Activated naive CD4-positive, alpha-beta T cell treated with Interleukin-2 at 50 U/mL for 16 hours (primary cell): ENCODE measurements at places on chromosomes 16 and 17.

DNA sequence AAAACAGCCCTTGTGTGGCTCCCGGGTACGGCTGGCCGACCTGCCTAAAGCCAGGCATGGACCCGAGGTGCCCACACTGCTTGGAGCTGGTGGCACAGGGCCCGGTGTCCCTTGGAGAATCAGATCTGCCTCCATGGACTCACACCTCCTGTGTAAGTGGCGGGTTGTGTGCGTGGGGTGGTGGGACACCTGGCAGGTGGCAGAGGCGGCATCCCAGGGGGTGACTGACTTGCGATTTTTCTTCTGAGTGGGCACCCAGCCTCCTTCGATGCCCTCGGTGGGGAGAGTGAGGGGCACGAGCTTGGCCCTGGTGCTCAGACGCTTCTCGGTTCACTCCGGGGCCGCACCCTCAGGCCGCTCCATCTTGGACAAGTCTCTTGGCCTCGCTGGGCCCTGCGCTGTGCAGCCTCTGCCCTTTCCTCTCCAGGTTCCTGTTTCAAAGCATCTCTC lies 35.8 kb downstream of the METRNL start:
- DNase-seq = no peak

DNA sequence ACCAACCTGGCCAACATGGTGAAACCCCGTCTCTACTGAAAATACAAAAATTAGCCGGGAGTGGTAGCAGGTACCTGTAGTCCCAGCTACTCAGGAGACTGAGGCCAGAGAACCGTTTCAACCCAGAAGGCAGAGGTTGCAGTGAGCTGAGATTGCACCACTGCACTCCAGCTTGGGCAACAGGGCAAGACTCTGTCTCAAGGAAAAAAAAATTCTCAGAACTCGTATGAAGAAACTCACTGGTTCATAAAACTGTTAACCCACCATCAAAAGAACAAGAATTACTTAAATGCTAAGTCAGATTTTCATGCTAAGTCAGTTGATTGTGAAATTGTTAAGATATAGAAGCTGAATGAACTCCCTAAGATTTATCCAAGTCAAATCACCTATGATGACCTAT lies 31.3 kb downstream of the SLC39A11 start:
- no peak for DNase-seq

DNA sequence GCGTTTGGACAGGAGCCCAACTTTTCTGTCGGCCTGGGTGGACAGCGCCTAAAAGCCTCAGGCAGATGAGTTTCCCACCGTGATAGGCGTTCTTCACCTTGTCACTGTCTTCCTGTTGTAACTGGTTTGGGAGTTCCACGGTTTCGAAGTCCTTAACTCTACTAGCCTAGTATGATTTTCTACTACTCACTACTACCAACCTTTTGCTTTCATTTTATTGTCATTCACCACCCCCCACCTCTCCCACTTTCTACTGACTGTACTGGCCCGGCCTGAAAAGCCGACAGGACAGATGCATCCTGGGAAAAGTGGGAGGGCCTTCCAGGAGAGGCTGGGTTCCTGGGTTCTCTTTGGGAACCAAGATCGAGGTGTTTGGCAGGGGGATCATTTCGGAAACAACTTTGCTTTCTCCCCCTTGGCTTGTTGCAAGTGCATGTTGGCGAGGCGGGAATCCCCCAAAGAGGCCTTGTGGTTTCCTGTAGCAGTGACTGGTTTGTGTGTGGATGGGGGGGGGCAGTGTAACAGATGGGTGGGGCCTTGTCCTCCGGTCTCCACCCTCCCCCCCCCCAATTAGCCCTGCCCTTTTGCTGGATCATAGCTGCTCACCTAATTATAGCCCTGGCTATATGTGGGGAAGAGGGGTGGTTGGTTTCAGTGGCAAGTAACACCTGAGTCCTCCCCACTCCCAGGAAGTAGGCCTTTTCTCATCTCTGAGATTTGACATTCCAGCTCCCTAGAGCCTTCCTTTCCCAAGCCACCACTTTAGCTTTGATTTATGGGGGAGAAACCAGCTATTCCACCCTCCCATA lies 1.4 kb downstream of the EIF5A start:
- DNase-seq = peak; percentile 89

GRCh38 chr17:77815127-77815905 lies 143.2 kb upstream of the TNRC6C start:
- DNase-seq = no peak

DNA sequence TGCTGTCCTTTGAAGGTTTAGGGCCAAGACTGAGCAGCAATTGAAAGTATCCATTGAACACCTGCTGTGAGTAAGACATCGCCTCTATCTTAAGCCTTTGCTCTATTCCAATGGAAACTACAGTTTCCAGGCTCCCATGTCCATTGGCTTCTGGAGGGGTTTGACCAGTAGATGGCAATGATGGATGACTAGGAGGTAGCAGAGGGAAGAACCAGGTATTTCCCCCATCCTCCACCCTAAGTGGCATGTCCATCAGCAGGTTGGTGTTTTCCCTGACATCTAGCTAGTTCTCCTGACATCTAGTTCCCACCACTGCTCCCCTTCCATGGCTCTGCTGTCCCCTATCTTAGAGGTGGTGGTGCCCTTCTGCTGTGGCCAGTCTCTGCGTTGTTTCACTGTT lies 58.7 kb downstream of the CENPV start:
- no peak for DNase-seq

- DNase-seq = no peak
These were observed 74.6 kb downstream of the KSR1 start for GRCh38 chr17:27530764-27531391.

DNA sequence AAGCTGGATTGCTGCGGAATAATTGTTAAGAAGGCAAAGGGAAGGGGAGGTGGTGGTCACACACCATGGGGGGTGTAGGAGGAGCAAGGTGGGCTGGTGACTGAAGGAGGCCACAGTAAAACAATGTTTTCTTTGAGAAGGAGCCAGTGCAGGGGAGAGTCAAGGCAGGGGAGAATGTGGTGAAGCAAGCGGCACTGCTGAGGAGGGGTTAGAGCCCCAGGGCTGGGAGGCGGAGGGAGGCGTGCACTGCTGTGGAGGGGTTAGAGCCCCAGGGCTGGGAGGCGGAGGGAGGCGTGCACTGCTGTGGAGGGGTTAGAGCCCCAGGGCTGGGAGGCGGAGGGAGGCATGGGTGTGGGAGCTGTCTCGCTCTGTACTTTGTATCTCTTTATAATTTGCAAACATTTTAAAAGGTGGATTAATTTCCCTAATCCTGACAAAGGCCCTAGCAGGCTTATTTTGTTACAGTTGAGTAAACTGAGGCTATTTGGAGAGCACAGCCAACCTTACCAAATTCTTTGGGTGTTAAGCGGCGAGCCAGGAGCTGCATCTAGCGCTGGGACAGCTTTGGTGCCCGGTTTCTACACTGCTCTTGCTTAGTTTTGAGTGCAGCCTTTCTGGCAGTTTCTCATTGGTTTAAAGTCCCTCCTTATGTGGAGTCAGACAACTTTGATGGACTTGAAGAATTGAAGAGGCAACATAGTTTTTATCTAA lies 20.9 kb downstream of the RPTOR start:
- DNase-seq = no peak

- DNase-seq = no peak
These were observed at the start of gene CLEC10A for GRCh38 chr17:7079581-7080455. TSS of gene CLEC10A (minus strand) at chr17:7080251. CDS start at chr17:7078812, 1,439 bp downstream.

DNA sequence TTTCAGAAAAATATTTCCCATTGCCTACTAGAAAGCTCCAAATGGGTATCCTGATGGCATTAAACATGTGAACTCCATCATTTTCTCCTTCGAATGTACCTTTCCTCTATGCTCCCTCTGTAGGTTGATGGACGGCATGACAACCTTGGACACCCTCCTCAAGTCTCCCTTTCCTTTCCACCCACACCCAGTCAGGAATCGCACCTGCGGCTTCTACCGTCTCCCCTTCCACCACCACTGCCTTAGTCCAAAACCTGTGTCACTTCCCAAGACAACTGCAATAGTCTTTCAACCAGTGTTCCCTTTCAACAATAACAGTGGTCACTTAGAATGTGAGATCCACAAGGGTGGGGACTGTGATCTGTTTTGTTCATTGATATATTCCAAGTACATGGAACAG lies 233.1 kb upstream of the AXIN2 start:
- no peak for DNase-seq

GRCh38 chr17:81419319-81419885 lies 24.1 kb downstream of the BAHCC1 start:
- no peak for DNase-seq

DNA sequence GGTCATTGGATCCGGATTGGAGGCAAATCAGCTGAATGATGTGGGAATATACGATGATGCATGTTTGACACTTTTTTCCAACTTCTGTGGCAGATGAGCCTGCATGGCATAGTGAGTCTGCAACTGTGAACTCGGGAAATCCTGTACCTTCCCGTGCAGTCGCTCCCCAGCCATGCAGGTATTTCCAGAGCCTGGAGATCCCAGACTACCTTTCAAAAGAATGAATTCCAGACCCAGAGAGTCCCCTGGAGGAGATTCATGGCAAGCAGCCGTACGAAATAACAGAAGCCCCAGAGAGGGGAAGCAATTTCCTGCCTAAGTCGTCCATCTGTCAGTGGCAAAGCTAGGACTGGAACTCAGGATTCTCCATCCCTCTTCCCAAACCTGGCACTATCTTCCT lies 75.7 kb upstream of the FAM20A start:
- no peak for DNase-seq

DNA sequence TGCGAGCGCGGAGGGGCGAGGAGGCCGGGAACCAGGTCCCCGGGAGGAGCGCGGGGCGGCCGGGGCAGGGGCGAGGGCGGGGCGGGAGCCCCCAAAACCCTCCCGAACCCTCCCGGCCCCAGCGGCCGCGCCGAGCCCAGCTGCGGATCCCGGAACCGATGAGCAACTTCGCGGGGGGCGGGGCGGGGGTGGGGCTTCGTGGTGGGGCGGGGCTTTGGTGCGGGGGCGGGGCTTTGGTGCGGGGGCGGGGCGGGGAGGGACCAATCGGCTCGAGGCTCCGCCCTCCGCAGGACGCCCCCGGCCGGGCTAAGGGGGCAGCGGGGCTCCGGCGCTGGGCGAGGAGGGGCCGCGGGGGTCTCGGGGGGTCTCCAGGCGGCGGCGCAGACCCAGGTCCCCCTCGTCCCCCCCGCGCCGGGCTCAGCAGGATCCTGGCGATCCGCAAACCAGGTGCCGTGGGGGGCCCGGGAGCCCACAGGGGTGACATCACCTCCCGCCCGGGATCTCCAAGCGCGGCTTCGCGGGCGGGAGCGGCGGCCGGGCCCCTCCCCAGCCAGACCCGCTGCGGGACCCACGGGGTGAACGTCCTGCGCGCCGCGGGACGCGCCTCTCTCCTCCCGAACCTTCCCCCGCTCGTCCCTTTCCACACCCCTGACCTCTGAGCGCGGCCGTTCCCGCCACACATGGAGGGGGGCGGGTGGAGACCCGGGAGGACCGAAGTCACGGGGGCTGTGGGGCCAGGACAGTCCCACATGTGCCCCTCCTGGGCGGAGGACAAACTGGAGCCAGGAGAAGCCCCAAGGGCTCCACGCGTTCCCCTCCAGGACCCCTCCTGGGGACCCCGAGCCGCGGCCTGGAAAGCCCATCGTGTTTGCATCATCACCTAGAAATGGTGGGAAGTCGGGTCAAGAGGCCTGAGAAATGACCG lies at the start of gene ABR:
Gene ABR, minus strand, starts transcription at position 164 of the 925 bp plus-strand sequence. CDS start 254 bp downstream, outside the sequence.
- DNase-seq = peak; percentile 58

GRCh38 chr16:55502801-55503366 lies 6.0 kb upstream of the LPCAT2 start:
- DNase-seq = no peak

GRCh38 chr17:68910251-68910705 lies 44.9 kb downstream of the ABCA8 start:
- DNase-seq = no peak

GRCh38 chr16:31360251-31360650 lies 5.3 kb downstream of the ITGAX start:
- DNase-seq = no peak

- no peak for DNase-seq
These were observed 73.2 kb upstream of the CIBAR2 start for GRCh38 chr16:85185303-85186100.

DNA sequence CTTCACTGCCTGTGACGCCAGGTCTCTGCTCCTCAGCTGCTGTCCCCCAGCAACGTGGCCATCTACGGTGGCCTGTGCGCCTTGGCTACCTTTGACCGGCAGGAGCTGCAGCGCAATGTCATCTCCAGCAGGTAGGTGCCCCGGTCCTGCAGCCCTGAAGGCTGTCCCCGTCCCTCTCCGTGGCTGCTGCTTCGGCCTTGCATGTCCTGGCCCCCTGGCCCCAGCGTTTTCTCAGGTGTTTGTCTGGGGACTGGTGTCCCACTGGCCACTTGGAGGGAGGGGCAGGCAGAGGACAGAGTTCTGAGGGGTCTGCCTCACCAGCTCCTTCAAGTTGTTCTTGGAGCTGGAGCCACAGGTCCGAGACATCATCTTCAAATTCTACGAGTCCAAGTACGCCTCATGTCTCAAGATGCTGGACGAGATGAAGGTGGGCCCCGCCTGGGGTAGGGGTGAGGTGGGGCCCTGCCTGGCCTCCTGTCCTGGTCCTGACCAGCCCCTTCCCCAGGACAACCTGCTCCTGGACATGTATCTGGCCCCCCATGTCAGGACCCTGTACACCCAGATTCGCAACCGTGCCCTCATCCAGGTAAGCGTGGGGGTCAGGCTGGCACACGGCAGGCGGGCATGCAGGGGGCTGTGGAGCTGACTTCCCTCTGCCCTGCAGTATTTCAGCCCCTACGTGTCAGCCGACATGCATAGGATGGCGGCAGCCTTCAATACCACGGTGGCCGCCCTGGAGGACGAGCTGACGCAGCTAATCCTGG lies 4.4 kb downstream of the GPS1 start:
- DNase-seq = no peak

DNA sequence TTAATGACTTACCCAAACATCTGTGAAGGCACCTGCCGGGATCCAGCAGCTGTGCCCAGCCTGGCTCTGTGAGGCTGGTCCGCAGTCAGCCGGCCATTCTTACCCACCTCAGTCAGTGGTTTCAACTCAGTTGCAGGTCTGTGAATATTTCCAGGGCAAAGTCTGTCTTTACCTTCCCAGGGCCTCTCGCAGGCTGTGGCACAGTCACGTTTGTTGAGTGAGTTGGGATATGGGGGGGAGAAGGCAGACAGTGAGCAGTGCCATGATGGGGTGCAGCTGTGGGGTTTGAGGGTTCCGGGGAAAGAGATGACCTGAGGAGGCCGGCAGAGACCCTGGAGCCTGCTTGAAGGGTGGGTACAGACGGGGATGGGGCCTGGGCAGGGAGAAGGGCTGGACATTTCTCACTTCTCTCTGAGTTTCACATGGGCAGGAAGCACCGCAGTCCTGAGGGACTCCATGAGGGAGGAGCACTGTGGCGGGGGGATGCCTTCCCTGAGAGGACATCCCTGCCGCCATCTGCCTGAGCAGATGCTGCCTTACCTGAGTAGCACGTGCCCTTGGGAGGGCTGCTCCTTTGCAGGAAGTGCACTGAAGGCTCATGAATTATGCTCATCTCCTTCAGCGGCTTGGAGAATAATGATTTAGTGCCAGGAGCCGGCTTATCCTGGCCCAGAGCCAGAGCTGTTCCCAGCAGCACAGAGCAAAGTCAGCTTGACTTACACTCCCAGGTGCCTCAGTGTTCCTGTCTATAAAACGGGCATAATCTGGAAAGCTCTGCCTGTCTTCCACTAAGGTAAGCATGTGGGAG lies 48.1 kb downstream of the KSR1 start:
- DNase-seq = no peak

GRCh38 chr17:10758062-10758461 lies 28.2 kb upstream of the TMEM220 start:
- DNase-seq = no peak
